Suprapubic skin (tissue), 4 donors: ENCODE measurements at places on chromosomes 2 and 18.

GRCh38 chr2:112480530-112481049, 1.4 kb upstream of the TTL start:
- DNase-seq = no peak

- no peak for DNase-seq
Observed at GRCh38 chr2:70132244-70133126, 45.2 kb downstream of the PCBP1 start.

- no peak for DNase-seq
Observed at GRCh38 chr2:188931361-188931760, 42.8 kb upstream of the COL3A1 start.

DNA sequence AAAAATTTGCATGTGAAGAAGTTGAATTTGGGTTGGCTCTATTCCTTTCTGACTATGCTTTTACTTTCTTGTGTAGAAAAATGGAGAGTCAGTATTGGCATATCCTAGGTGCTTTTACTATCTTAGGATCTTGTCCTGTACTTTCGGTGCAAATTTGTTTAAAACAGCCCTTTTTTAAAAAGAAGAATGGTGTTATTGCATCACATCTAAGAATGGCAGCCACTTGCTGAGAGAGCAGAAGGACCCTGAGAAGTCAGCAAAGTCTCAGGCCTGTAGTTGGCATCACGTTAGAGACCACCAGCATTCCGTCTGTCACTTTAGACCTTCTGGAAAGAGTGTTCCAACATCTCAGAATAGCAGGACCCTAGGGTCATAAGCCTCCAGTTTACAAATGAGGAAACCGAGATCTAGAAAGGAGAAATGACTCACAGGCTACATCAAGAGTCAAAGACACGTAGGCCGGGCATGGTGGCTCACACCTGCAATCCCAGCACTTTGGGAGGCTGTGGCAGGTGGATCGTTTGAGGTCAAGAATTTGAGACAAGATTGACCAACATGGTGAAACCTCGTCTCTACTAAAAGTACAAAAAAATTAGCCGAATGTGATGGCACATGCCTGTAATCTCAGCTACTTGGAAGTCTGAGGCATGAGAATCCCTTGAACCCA, 42.5 kb downstream of the SPATS2L start:
- DNase-seq = no peak

DNA sequence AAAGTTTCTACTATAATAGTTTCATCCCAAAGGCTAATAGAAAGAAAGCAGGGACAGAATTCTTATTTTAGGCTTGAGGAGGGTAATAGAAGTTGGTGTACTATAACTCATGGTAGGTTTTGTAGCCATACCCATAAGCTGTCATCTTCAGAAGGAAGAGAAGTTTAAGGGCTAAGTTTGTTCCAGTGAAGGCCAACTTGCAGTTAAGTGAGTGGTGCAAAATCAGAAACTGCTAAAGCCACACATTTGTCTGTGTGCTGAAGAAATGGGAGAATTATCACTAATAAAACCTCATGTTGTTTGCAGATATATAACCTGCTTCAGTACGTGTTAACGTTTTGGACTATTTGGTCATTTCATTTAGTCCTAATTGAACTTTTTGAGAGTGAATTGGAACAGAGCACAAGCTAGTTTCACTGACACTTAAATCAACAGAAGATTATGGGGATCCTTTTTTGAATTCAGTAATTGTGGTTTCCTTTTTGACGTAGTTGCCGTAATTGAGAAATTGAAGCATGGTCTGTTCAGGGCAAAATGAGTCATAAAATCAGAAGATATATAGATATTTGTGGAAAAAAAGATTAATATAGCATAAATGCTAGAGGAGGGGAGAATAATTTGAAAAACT, 69.1 kb downstream of the PHLPP1 start:
- DNase-seq = no peak

- DNase-seq = no peak
Observed at GRCh38 chr18:33761363-33761762, 183.3 kb downstream of the ASXL3 start.

DNA sequence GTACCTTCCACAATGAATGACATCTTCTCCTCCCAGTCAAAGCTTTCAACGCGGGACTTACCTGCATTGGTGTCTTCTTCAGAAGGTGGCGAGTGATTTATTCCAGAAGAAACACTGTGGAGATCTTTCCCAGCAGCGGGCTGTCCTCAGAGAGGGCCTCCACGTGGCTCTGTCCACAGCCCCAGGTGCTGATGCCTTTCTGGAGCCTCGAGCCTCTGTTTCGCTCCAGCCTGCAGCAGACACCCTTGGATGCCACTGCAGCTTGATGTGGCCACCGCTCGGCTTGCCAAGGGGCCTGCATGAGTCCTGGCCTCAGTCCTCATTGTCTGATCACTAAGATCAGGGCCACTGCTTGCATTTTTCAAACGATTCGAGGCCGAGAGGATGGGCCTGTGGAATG, 46.6 kb upstream of the GALR1 start:
- no peak for DNase-seq

DNA sequence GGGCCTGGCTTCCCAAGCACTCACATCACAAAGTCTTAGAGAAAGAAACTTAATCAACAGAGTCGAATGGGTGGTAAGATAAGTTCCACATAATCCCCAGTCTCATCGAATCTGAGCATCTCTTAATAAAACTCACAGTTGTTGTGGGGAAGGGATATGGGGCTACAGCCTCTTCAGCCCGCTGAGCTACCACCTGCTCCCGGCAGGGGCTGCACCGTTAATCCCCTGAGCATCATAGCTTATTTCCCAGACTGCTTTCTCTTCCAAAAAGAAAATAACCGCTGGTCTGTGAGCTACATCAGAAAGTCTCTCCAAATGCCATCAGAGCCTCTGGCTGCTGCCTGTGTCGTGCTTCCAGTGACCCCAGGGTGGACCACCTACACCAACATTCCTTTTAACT, 139.4 kb upstream of the CELF4 start:
- no peak for DNase-seq

- DNase-seq = no peak
Observed at GRCh38 chr2:117470311-117471095, 344.0 kb upstream of the DDX18 start.

GRCh38 chr2:3712831-3713503, 9.6 kb downstream of the DCDC2C start:
- no peak for DNase-seq

DNA sequence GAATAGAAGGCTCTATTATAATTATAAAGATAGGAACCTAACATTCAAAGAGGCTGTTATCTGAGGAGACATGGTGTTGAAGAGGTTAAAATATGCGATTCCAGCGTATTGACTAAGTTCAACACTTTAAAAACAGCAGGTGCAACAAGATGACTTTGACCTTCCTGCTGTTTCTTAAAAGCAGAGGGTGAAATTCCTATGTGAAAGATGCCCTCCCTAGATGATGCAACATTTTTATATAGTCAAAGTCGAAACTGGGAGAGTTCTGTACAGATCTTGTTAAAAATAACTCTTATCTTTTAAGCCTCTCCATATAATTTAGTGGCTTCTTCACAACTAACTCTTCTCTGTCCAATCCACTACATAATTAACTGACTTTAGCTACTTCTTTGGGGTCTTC, 4.4 kb upstream of the ACKR3 start:
- no peak for DNase-seq

GRCh38 chr18:22324191-22325131, 93.3 kb downstream of the CTAGE1 start:
- DNase-seq = no peak

GRCh38 chr2:233369897-233370685, 15.8 kb downstream of the DGKD start:
- no peak for DNase-seq

DNA sequence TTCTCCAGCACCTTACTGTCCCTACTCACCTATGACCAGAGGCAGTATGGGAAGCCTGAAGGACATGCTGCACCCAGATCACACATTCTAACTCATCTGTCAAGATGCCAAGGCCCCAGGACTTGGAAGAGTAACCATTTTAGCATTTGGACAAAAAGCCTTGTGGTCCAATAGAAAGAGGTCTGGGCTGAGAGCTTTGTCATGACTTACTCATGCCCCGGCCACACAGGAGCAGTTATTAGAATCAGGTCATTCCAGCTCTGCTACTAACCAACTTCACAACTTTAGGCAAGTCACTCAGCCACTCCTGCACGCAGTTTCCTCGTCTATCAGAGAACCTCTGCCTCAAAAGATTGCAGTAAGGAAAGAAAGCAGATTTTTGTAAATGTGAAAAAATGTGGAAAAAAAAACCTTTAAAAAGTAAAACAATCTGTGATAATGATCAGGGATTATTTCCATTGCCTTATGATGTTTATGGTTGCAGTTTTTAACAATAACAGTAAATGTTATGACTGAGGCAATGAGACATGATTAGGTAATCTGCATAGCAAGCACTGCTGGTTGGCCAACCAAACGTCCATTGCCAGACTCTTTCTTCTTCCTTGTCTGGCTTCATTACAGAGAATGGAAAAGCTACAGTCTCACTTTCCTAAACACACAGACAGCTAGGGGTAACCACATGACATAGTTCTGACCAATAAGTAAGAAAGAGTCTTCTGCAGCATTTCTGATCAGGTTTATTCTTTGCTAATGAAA, 255.4 kb upstream of the CHAC2 start:
- no peak for DNase-seq

DNA sequence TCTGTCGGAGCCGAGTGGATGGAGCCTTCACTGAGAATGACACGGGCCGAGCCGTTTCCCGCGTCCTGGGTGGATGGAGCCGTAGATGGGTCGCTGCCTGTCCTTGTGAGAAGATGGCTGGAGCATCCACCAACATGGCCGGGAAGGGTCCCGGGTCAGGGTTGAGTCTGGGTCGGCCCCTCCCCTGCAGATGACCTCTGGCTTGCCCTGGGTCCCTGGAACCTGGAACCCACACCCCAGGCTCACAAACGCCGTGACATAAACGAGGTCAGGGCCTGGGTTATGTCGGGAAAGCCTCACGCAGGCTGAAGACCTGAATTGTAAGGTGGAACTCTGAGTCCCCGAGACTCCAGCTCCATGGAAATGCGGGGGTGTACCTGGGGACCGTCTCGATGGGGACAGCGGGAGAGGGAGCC, 94.9 kb downstream of the NFATC1 start:
- DNase-seq = peak; percentile 61

DNA sequence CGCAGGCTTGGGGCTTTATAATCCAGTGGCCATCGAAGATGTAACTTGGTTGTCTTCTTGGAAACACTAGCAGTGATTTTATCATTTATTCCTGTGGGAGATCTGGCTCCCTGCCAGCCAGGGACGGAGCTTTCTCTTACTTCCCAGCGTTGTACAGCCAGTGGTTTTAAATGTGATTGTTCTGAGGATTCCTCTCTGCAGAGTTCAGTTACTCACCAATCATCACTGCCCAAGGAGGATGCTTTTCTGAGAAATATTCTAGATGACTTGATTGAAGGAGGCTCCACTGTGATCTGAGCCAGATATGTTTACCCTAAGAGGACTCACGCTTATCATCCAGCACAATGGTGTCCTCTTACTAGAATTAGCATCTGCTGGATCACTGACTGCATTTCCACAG, 744.3 kb downstream of the RNF144A start:
- DNase-seq = no peak

- DNase-seq = no peak
Observed at GRCh38 chr2:50859110-50859509, 172.8 kb downstream of the NRXN1 start.

GRCh38 chr2:96164459-96165184, 19.4 kb upstream of the DUSP2 start:
- no peak for DNase-seq

- DNase-seq = no peak
Observed at GRCh38 chr2:236444187-236444586, 125.4 kb upstream of the ACKR3 start.

DNA sequence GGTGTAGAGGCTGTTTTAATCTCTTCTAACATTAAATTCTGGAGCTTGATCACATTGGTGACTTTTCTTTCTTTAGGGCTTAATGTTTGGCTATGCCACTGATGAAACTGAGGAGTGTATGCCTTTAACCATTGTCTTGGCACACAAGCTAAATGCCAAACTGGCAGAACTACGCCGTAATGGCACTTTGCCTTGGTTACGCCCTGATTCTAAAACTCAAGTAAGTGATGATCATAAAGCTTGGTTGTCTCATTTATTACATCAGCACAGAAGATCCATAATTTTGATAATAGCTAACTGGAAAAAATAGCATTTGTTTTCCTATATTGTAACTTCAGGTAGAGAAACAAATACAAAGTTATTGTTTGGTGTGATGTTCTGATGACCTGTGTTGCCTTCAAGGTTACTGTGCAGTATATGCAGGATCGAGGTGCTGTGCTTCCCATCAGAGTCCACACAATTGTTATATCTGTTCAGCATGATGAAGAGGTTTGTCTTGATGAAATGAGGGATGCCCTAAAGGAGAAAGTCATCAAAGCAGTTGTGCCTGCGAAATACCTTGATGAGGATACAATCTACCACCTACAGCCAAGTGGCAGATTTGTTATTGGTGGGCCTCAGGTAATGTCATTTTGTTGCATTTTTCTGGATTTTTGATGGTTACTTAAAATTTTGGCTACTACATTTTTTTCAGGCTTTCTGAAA, 2.9 kb downstream of the MAT2A start:
- DNase-seq = no peak

DNA sequence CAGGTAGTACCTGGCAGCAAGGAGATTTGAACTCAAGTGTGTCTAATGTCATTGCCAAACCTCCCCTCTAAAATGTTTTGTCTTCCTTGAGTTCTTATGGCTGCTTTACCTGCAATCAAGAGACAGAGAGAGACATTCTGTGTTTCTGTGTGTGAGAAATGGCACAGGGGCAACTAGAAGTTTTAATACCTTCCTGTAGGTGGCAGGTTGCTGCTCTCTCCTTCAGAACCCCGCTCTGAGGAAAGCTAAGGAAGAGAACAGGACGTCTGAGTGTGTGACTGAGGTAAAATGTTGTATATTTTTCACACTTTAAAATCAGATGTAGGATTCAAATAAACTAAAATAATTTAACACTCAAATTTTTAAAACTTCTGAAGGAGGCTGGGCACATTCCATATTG, 19.2 kb downstream of the DTNA start:
- DNase-seq = no peak

DNA sequence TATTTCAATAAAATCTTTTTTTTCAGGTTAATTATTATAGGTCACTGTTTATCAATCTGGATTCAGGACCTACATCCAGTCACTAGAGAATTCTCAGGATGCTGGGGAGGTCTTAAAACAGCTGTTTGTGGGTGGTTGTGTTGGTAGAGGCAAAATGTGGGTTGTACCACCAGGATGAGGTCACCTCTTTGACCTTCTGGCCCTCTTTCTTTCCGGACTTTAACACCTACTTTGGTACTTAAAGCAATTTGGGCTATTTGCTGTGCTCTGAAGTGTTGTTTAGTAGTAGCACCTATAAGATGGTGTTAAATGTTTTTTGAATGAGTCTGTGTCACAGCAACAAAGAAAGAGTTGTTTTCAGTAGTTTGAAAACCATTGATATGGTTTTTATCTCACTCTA, 14.6 kb downstream of the EML4 start:
- no peak for DNase-seq

DNA sequence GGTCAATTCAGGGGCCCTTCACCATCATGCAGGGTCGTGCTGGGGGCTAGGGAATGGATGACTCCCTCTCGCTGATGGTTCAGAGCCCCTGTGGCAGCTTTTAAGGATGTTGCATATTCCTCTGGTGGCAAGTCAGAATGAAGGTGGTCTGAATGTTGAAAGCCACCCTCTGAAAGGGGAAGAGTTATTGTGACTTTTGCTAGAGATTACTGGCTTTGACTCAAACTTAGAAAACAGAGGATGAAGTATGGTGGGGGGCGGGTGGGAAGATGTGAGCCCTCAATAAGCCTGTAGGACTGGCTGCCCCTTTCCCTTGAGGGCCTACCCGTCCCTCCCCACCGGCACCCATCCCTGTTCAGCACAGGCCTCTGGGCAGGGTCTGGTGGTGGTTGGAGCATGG, 23.2 kb downstream of the MC2R start:
- DNase-seq = no peak

GRCh38 chr18:23260926-23261590, 125.8 kb downstream of the CABLES1 start:
- DNase-seq = no peak
